ENCODE measurements at places on chromosomes 13 and 19. TPM values are rescaled to one million over a fixed set of nuclear protein-coding genes. Genes with fewer than 3 reads are reported as not detected.

COX6B1 gene
- polyA plus RNA-seq, result 2,269 TPM

MRPS31 gene
- polyA plus RNA-seq, result 31.3 TPM

SHISA7 gene
- polyA plus RNA-seq, result not detected

TMEM255B gene
- polyA plus RNA-seq, result 1.4 TPM

PBX4 gene
- polyA plus RNA-seq, result not detected

UCHL3 gene
- 79.2 TPM for polyA plus RNA-seq

CCDC70 gene
- not detected for polyA plus RNA-seq

CYP4F2 gene
- polyA plus RNA-seq, result not detected

NDUFS7 gene
- polyA plus RNA-seq, result 41.5 TPM

NKPD1 gene
- polyA plus RNA-seq, result not detected

DGKH gene
- 125 TPM for polyA plus RNA-seq

TUBB4A gene
- polyA plus RNA-seq, result 83.7 TPM

FFAR1 gene
- polyA plus RNA-seq, result not detected

BEST2 gene
- not detected for polyA plus RNA-seq

Measured in Purkinje cell (primary cell).